ENCODE measurements at places on chromosomes 3 and 15.

DNA sequence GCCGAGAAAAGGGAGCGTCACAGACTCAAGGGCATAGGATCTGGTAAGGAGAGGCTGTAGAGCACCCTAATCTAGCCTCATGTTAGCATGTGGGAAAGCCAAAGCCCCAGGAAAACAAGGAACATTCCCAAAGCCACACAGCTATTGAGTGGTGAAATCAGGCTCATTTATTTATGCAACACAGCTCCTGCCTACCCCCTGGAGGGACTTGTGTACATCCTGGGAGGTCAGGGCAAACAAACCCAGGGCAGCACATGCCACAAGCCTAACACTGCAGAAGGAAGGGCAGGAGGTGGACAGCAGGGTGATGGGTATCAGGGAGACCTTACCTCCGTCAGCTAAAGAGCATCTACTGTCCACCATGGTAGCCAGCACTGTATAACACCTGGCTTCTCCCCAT lies 283.5 kb downstream of the RPLP1 start:
- no peak for DNase-seq

DNA sequence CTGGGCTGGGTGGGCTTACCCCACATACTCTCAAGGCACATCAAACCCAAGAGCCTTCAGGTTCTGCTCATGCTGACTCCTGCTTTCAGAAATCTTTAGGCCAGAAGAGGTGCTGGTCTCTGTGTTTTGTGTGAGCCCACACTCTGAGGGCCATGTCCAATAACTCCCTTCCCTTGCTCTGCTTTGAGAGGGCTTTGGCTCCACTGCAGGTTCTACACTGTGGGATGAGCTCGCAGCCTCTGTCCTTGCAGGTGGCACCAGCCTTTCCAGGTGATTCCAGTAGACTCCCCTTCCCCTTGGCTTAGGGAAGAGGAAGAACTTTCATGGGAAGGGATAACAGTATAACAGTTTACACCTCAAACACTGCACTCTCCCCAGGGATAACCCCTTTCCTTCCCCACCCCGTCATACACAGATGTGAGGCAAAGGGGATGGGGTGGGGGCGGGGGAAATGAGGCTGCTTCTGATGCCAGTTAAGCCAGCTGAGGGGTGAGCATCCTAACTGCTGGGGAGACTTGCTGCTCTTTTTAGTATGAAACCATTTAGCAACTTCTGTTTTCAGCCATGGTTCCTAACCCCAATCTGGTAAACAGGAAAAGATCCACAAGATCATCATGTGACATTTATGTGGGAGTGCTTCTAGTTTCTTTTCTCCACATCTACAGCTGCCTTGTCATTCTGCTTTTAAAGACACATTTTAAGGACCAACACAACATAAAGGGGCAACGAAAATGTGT lies 262.4 kb downstream of the SLC9A9 start:
- no peak for DNase-seq

DNA sequence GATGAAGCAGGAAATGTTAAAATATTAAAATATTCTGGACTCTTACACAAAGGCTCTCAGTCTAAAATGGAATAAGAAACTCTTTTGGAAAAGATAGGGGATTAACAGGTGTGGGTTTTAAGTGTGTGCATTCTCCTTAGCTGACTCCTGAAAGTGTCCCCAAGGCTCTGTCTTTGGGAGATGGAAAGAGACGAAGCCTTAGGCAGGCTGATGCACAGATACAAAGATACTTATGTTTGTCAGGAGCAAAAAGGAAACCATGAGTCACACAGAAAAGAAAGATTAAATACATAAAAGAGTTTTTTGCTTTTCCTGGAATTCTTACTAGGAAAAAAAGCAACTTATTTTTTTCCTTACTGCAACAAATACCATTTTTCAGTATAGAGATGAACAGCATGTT lies 23.8 kb upstream of the ABI3BP start:
- DNase-seq: no peak

GRCh38 chr3:127193341-127193740 lies 410 bp downstream of the PRR23E start:
- DNase-seq: no peak

- DNase-seq: no peak
Measured at GRCh38 chr3:127735767-127736693, 63.3 kb downstream of the ABTB1 start.

GRCh38 chr3:17038900-17039553 lies 154.3 kb downstream of the PLCL2 start:
- DNase-seq: no peak

DNA sequence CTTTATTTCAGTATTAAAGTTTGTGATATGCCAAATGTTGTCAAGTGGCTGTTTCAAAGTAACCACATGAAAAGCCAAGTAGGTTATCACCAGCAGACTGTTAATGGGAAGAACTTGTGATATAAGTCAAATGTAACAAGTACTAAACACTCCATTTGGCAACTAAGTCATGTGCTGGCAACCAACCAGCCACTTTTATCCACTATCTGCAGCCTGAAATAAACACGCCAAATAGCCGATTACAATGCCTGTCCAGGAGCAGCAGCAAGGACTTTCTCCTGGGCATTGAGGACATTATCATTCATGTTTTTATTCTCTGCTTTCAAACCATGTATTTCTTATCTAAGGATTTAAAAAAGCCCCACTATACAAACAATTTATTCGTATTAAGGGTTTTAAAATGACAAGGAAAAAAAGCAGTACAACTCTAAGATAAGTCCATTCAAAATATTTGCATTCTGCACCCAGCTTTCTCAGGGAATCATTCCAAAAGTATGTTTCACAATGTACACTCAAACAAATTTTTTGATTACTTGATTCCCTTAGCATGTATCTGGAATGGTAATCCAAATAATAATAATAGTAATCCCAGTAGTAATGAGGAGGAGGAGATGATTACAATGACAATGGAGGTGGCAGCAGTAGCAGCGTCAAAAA lies 448.6 kb downstream of the ERC2 start:
- no peak for DNase-seq

DNA sequence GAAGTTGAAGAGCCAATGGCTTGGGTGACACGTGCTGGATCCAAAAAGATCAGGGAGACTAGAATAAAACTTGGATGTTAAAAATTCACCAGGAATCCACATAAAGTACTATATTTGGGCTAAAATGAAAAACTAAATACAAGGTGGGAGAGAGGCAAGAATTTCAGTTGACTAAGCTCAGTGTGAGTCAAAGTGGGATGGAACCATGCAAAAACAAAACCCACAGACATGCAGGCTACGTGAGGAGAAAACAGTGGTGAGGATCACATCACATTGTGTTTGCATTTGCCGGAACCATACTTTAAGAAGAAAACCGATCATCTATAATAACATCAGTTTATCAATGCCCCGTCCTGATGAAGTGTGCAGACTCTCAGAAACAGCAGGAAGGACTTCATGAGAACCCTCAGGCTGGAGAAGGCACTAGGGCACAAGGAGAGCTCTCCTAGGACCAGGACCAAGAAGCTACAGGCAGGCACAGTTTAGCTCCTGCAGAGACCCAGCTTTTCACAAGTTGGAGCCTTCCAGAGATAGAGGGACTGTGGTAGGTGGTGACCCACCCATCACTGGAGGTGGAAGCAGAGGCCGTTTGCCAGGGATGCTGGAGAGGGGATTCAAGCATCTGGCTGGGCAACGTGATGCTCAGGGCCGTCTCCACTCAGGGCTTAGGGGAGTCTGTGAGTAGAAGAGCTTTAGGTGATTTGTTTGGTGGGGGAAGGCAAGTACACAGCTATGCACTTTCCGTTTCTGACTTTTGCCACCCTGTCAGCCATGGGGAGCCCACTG lies 29.0 kb upstream of the NR2E3 start:
- no peak for DNase-seq

GRCh38 chr15:60009980-60010732 lies 6.0 kb downstream of the FOXB1 start:
- DNase-seq: no peak

DNA sequence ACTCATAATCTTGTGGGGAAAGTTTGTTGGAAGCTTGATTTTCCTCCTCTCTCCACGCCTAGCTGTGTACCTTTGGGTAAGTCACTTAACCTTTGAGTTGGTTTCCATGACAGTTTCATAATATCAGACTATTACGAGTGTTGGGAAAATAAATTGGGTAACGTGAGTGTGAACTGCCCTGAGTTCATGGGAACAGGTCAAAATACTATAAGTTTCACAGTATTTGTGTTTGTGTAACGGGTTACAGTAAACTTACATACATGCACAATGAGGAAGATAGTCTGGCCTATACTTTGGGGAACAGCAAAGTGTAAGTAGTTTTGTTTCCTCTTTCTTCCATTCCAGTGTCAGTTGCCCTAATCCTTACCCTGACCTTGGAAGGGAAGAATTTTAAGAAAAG lies 509.9 kb downstream of the MECOM start:
- no peak for DNase-seq

- DNase-seq: no peak
Measured at GRCh38 chr3:75768303-75769017, 16.9 kb downstream of the ZNF717 start.

GRCh38 chr15:37007301-37007700 lies 93.0 kb downstream of the MEIS2 start:
- no peak for DNase-seq

DNA sequence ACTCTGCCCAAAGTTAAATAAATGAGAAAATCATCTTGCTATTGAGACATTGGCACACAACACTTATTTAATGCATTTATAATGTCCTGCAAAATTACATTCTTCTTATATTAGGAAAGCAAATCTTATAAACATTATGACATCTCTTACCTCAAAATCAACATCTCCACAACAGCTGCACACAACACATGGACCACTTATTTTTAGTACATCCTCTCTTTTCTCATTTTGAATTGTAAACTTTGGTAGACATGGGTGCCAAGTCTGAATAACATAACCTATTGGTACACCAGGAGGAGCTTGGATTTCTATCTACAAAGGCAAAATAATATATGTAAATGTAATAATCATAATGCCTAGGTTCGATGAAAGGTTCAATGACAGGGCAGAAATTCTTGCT lies 23.0 kb downstream of the PLSCR1 start:
- no peak for DNase-seq

DNA sequence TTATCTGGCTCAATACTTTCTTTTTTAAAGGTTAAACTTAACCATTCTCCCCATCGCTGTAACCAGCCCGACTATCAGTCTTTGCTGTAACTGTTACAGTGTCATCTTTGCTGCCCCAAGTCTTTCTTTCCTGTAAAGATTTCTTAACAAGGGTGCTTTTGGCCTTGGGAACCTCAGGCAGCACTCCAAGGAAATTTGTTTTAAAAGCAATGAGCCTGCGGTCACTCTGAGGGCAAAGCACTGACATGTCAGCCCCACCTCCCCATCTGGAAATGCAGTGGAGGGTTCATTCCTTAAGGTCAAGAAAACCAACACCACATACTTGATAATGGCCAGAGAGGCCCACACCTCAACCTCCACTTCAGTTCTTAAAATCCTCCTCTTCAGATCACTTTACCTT lies 3.2 kb downstream of the TRANK1 start:
- no peak for DNase-seq

DNA sequence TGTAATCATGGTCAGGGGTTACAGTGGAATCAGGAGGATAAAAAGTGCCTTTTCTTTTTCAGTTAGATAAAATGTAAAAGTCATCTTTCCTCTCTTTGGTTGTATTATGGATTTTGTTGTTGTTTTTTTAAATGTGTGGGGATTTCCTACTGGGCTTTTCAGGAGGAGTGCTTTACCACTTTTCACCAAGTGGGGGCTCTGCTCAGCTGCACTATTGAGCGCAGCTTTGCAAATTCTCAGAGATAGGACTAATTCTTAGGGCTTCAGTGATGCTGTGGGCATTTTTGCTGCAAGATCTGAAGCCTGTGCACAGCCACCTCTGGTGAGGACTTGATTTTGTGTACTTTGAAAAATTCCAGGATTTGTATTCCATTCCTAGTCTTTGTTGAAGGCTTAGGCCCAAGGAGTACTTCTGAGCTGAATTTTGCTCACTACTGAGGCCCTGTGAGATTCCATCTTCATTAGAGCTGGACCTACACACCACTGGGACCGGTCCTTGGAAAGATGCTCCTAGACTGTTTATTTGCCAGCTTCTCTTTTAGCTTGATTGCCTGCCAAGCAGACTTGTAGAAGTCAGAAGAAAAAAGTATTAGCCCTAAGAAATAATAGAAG lies 7.5 kb downstream of the GNB5 start:
- no peak for DNase-seq

GRCh38 chr3:127970966-127971592 lies 56.0 kb downstream of the KBTBD12 start:
- DNase-seq: peak; percentile 6

GRCh38 chr3:111758642-111759041 lies 100.4 kb upstream of the PHLDB2 start:
- no peak for DNase-seq

- DNase-seq: no peak
Measured at GRCh38 chr3:32575451-32576113, 4.9 kb upstream of the DYNC1LI1 start.

DNA sequence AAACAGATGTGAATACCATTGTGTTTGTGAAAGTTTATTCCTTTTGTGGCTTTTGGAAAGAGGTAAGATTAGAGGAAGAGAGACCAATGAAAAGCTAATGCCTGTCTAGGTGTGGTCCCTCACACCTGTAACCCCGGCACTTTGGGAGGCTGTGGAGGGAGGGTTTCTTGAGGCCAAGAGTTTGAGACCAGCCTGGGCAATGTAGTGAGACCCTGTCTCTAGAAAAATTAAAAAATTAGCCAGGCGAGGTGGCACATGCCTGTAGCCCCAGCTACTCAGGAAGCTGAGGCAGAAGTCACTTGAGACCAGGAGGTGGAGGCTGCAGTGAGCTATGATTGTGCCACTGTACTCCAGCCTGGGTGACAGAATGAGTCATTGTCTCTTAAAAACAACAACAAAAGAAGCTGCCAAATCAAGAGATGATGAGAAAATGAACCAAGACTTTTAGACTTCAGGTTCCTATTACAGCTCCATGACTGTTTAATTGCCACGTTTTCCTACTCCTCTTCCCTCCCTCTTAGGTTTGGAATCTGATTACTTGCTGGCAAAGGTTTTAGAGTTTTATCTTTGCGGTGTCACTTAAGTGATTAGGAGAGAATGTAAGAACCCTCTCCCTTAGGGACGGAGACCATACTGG lies 68.7 kb downstream of the CGNL1 start:
- DNase-seq: peak; percentile 7

GRCh38 chr3:160649596-160649995 lies 27.4 kb upstream of the ARL14 start:
- no peak for DNase-seq

DNA sequence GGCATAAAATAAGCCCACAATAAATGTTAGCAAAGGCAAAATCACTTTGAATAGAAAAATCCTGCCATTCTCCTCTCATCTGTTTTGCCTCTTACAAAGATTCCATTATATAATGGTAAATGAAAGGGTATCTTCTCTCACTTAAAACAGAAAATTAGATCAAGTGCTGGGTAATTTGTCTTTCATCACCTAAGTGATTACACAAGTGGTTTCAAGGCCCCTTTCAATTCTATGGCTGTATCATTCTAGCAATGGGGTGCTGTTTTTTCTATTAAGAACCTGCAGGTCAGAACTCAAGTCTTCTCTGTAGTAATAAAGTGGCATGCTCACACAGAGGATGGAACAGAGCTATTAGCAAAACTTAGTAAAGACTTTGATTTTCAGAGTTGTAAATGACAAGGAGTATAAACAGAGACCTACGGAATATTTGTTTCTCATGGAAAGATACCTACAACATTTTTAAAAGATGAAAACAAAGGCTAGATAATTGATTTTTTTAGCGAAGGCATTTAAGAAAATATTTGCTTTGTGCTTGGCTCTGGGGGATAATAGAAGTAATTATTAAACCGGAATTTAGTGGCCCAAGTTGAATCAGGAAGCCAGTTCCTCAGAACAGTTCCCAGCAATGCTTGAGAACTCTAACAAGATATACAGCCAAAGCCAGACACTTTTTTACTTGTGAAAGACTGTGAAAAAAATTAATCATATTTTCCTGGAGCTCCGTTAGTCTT lies 137.4 kb downstream of the CMSS1 start:
- DNase-seq: no peak

- no peak for DNase-seq
Measured at GRCh38 chr3:129440618-129441190, 680 bp downstream of the IFT122 start.

All from SW 1271 (cell line).